Effector CD8-positive, alpha-beta T cell (primary cell): ENCODE measurements at places on chromosomes 7 and 10.

- DNase-seq, result no peak
These were observed 259.0 kb downstream of the CXCL12 start for GRCh38 chr10:44125879-44126278.

- DNase-seq, result no peak
These were observed 5.8 kb downstream of the TCF7L2 start for GRCh38 chr10:112955582-112956421.

DNA sequence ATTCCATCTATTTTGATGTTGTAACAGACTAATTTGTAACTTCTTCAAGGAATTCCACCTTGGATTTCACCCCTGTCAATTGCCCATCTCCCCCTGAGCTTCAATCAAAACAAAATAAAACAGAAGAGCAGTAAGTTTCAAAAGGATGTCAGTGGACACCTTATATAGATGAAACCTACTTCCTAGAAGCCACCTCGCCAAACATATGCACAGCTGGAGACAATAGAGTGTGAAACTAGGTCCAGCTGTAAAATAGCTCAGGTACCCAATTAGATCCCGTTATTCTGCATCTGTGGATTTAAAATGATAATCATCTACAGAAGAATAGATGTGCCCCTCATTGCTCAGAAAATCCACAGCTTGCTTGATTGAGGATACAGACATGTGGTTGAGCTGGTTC, 598.6 kb downstream of the SH2D4B start:
- DNase-seq, result no peak

GRCh38 chr7:132930881-132931280, 151.0 kb downstream of the CHCHD3 start:
- no peak for DNase-seq

GRCh38 chr10:114483575-114483974, 79.3 kb upstream of the AFAP1L2 start:
- DNase-seq, result no peak

GRCh38 chr10:80660736-80661135, 123.0 kb downstream of the SH2D4B start:
- no peak for DNase-seq

- no peak for DNase-seq
These were observed 35.8 kb downstream of the GBF1 start for GRCh38 chr10:102281102-102281487.

DNA sequence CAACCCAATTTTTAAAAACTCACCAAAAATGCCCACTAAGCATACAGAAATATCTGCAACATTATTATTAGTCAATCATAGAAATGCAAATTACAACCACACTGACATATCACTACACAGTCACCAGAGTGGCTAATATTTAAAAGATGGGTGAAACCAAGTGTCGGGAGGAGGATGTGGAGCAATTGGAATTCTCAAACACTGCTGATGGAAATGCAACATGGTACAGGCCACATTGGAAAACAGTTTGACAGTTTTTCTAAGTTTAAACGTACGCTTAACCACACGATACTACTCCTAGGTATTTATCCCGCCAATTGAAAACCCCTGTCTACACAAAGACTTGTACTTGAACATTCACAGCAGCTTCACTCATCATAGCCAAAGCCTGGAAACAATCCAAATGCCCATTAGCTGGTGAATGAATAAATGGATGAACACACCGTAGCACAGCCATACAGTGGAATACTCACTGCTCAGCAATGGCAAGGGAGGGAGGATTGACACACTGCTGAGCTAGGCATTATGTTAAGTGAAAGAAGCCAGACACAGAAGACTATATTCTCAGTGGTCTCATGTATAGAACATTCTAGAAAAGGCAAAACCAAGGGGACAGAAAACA, 16.3 kb downstream of the GCK start:
- DNase-seq, result no peak

DNA sequence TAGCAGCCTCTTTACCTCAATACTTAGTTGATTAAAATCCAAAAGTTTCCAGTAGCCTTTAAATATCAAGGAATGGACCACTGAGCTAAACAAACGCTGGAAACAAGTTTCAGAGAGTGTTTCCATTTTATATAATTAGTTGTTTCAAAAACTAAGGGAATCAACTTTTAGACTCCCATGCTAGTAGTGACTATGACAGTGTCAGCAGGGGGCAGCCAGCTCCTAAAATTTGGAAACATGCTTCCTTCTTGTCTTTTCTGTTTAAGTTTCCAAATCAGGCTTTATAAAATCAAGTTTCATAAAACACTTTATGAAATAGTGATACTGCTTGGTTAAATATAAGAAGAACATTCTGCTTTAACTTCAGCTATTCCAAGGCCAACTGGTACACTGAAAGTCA, 138.2 kb upstream of the TMEM229A start:
- no peak for DNase-seq

DNA sequence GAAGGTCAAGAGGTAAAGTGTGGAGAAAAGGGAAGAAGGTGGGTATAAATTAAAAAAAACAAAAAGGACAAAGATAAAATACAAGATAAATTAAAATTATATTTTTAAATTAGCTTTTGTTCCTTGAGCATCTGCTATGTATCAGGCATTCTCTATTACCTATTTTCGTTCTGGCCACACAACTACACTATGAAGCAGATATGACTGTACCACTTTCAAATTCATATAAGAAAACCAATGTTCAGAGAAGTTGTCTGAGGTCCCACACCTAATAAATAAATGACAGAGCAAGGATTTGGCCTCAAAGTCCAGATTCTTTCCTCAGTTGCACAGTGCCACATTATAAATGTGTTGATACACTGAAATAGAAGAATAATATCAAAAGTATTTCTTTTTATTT, 103.8 kb upstream of the PCDH15 start:
- DNase-seq, result no peak
